Liver (tissue), 10 donors: ENCODE measurements at places on chromosomes 11 and 22. TPM values are rescaled to one million over a fixed set of nuclear protein-coding genes. Genes with fewer than 3 reads are reported as not detected.

Gene PTGDR2
- total RNA-seq = 7.1 TPM

Gene CHRM1
- not detected for total RNA-seq

Gene SAA1
- total RNA-seq = 17,739 TPM

Gene OR5AK2
- total RNA-seq = not detected

Gene OR8A1
- total RNA-seq = not detected

Gene KDM4D
- 0.17 TPM for total RNA-seq

Gene TRIM21
- total RNA-seq = 14.9 TPM

Gene RIMBP3C
- total RNA-seq = 0.08 TPM
